CD4-positive, alpha-beta T cell treated with Interleukin-15 for 4 hours (primary cell): ENCODE measurements at places on chromosomes 3 and 15.
A peak's percentile ranks its signal among the peaks of the same experiment; 100 is the strongest.

DNA sequence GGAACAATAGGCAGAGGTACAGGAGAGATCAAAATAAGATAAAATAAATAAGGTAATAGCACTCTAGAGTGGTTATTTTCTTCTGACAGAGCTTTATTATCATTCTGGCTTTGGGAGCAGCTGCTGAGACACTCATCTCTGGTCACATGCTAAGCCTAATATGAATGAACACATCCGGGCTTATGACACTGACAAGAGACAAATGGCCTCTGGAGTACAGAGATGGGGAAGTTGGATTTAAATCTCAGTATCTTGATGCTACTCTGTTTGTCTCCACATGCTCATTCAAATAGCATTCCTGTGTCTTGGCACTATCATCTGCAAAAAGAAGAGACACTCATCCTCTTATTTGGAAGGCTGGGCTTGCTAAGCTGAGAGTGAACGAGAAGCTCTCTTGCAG lies 55.6 kb downstream of the TMEM45A start:
- DNase-seq = no peak

GRCh38 chr3:143436231-143436930 lies 316.8 kb downstream of the CHST2 start:
- no peak for DNase-seq

DNA sequence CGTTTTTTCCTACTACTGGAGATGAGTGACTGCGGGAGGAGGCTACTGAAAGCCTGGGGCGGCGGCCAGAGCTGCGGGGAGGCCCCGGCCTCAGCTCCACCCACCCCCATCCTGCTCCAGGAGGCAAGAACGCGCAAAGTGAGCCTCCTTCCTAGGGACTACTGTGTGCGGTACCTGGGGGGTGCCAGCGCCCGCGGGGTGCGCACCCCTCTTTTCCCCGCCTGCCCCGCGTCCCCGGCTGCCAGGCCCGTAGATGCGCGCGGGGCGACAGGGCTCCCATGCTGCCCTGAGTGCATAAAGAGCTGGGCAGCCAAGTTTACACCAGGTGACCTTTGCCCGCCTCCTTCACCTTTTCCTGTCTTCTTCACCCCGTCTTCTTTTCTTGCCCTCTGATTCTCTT lies 2.5 kb upstream of the USF3 start:
- no peak for DNase-seq

GRCh38 chr3:194870394-194871110 lies 184.9 kb downstream of the FAM43A start:
- no peak for DNase-seq

- no peak for DNase-seq
Measured at GRCh38 chr15:70823196-70823595, 30.8 kb downstream of the LARP6 start.

DNA sequence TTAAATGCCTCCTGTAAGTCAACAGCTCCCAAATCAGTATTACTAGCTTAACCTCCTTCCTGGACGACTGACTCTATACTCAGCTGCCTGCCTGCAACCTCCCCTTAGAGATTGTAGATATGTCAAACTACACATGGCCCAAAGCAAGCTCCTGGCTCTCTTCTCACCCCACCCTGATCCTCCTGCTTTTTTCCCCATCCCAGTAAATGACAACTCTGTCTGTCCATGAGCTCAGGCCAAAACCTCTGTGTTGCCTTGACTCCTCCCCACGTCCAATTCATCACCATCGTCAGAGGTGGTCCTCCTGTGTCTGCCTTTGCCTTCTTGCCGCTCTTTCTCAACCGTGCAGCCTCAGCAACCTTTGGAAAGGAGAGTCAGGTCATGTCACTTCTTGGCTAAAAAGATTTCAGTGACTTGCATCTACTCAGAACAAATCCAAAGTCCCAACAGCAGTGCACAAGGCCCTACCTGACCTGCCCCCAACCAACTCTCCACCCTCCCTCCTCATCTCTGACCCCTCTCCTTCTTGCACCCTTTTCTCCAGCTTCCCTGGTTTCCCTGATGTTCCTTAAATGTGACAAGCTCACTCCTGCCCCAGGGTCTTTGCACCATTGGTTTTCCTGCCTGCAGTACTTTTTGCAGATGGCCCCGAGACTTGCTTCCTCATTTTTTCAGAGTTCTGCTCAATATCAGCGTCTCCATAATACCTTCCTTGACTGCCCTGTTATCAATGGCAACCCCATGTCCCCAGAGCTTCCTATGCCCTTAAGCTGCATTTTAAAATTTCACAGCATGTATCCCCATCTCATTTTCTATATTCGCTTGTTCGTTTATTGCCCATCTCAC lies 52.8 kb downstream of the LSM3 start:
- DNase-seq = no peak

DNA sequence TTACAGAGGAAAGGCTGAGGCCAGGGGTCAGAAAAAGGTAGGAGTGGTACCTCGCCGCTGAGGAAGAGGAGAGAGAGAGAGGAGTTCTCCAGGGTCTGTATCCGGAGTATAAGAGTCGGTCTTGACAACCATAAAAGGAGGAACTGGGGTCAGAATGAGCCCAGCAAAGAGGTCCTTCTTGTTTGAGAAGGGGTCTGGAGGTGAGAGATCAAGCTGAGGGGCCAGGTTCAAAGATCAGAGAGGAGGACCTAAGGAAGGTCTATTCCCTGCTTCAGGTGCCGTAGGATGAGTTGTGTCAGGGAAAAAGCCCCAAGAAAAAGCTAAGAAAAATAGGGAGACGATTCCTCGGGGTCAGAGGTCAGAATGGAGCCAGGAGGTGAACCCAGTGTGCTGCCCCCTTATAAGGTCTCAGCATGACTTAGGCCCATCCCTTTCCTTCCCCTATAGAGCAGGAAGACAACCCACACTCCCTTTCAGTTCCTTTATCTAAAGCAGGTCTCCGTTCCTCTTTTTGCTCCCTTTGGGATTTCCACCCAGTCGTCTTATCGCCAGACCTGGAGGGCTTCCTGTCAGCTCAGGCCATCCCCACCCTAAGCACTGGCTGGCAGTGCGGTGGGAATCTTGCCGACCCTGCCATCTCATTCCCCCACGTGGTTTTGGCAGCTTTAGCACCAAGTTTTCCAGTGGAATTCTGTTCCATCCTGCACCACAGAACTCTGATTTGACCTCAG lies 651 bp downstream of the MTMR14 start:
- peak; percentile 9 for DNase-seq

GRCh38 chr3:161939918-161940620 lies 443.5 kb downstream of the OTOL1 start:
- DNase-seq = no peak

- no peak for DNase-seq
Measured at GRCh38 chr15:70247281-70247680, 149.6 kb upstream of the TLE3 start.

GRCh38 chr15:40098489-40099261 lies 10.0 kb downstream of the BMF start:
- peak; percentile 68 for DNase-seq

GRCh38 chr3:103907567-103907966 lies 1459.1 kb upstream of the ALCAM start:
- no peak for DNase-seq

GRCh38 chr3:177882124-177882648 lies 654.0 kb upstream of the KCNMB2 start:
- DNase-seq = no peak

DNA sequence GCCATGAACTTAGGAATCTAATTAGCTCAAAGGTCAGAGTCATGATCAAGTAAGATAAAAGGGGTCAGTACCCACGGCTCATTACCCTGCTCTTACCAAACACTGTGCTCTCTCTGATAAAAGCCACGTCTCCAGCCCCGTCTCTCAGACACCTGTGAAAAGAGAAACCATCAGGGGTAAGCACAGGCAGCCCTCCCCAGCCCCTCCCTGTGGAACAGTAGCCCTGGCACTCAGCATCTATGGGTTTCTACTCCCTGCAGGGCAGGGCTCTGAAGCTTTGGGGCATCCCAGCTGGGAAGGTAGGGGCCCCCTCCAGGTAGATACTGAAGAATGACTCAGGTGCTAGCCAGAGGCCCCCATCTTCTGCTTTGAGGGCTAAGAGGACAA lies 10.5 kb downstream of the LTF start:
- DNase-seq = no peak
